NCI-H510A treated with DMSO at 0.1 percent for 48 hours (cell line): ENCODE measurements at places on chromosomes 5 and 9.
A peak's percentile ranks its signal among the peaks of the same experiment; 100 is the strongest.

- no peak for DNase-seq
Observed at GRCh38 chr5:179199246-179199645, 139.1 kb downstream of the ZNF354C start.

GRCh38 chr5:69238760-69239251 is 4.1 kb downstream of the CDK7 start:
- no peak for DNase-seq

DNA sequence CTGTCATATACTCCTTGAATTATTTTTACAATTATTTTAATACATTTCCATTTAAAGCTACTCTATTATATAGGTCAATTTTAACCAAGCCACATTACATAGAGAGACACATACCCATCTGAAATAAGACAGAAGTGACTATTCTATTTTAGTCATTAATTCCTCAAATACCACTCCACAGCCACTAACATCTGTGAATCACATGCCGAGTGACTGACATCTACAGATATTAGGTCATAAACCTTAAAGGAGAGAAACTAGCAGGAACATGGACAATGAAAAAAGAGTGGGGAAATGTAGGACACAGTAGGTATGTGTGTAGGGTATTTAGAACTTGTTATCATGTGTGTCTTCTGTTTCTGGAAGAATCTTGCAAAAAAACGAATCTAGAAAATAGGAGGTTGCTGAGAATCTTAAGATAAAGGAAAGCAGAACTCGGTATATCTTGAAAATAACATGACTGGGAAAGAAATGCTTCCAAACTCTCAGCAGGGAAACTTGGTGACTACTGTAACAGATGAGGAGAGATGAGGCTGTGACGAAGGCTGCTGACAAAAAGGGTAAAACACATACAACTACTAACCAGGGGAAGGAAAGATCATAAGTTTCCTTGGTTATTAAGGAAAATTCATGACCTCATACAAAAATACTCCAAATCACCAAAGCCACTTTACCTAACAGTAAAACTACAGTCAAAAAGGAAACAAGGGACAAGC is 84.6 kb downstream of the PLPP1 start:
- no peak for DNase-seq

DNA sequence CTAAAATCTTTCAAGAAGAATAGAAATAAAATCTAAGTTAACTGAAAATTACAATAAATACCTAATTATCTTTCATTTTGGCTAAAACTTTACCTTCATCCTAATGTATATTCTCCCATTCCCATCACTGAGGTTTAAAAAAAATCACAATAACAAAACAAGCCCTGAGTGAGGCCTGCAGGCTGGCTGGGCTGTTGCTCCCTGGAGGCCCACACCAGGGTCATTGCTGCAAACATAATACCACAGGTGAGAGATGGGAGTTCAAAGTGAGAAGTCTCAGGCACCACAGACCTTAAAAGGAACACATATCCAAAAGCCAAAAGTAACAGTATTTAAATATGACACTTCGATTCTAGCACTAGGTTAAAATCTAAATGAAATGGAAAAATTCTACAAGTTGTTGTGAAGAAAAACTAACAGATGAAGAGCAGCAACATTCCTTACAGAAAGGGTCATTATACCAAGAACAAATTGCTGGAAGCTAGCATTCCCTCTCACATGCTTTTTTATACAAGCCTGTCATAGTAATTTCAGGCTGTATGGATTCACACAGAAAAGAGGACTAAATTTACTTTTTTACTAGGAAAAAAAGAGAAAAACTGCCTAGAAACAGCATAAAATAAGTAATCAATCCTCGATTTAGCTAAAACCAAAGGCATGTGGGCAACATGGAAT is 57.8 kb downstream of the AUH start:
- DNase-seq: no peak

DNA sequence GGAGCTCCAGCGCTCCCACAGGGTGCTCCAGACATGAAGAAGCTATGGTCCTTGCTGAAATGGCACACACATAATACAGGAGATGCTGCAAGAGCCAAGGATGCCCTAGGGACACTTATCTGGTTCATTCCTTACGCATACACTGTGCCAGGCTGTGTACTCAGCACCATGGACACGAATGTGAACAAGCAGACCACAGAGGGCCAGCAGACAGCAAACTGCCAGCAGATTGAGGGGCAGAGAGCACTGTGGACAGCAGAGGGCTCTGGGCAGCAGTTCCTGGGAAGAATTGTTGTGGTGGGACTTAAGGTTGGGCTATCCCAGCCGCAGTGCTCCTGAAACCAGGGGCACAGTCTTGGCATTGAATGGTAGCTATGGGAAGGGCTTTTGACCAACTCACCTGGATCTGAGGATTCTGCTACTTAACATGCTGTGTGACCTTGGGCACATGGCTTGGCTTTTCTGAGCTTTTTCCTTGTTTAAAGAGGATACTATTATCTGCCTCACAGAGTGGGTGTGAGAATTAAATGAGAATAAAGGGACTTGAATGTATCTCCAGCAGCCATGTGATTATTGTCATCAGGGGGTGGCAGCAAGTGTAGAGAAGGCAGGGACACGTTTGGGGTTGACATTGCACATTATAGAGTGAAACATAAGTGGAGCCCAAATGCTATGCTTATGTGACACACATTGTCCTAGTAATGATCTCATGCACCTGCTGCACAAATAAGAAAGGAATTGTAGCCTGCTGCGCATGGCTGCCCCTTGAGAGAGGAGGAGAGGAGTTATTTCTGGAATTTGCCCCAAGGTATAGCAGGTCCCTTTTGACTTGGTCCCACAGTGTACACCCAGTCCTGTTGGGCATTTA is 30.1 kb downstream of the PPARGC1B start:
- DNase-seq: peak; percentile 25

- peak; percentile 48 for DNase-seq
Observed at GRCh38 chr5:138032572-138033385, at the start of gene FAM13B. Gene FAM13B (minus strand): TSS chr5:138033079. CDS start chr5:138019111, 13,968 bp downstream.

DNA sequence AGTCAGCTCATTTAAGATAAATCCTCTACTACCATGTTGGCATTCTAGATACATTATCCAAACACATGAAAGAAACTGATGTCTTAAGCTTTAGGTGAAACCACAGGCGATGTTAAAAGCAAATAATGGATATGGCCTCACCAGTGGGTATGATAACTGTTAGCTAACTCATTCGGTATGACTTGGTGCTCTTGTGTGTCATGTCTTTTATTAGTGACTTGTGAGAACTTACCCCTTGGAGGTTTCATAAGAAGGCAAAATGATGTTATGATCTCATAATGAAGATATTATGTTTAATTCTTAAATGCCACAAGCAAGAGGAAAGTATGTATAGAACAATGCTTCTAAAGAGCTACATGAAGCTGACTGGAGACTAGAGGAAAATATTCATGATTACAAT is 1227.0 kb downstream of the EFNA5 start:
- no peak for DNase-seq

DNA sequence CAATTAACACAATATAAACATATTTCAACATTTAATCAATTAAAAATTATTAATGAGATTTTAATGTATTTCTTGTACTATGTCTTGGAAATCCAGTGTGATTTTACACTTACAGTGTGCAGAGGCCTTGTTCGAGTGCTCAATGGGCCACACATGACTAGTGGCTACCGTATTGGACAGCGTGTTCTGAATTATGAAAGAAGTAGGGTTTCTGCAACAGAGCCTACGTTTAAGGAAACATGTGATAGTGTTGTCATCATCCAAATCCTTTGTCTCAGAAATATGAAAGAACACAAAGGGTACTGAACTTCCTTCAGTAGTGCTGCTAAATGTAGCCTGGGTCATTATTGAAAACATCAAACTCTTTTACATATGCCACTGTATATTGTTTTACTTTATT is 29.5 kb downstream of the NPR3 start:
- no peak for DNase-seq

DNA sequence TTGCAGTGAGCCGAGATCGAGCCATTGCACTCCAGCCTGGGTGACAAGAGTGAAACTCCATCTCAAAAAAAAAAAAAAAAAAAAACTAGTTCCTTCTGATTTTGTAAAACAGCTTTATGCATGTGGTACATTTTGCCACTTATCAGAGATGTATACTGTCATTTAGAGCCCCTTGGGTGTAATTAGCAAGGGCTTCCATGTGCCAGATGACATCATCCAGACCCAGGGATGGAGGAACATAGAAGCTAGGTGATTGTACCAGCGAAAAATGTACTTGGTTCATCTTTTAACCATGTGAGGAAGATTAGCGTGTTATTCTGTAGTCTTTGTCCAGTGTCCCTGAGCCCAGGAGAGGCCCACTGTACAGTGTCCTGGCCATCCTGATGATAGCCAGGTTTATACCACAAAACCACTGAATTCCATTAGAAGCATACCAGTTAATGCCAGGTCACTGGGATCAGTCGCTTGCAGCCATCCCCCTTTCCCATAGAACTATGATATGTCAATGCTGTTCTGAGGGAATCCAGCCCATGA is 239.3 kb upstream of the SGCD start:
- DNase-seq: no peak

- DNase-seq: no peak
Observed at GRCh38 chr5:45410304-45410995, 285.7 kb downstream of the HCN1 start.

GRCh38 chr5:131536211-131536826 is 98.7 kb downstream of the RAPGEF6 start:
- peak; percentile 40 for DNase-seq

DNA sequence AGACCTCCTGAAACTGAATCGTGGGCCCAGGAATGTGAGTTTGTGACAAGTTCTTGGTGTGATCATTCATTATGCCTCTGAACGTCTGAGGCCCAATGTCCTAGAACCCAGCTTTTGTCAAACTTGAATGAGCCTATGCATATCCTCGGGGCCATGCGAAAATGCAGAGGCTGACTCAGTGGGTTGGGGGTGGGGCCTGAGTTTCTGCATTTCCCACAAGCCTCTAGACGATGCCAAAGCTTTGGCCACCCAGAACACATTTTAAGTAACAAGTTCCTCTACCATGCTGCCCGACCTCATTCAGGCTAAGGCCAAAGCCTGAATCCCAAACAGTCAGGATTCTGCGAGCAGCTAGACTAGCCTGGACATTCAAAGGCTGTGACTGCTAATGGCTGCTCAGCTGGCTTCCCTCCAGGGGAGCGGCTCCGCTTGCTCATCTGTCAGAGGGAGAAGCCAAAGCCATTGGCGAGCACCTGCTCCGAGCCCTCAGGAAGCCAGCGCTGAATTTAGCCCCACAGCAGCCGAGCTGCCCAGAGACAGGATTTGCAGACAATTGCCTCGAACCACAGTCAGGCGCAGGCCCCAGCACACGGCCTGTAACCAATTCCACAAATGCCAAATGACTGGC is 177.5 kb downstream of the ZDHHC21 start:
- no peak for DNase-seq

DNA sequence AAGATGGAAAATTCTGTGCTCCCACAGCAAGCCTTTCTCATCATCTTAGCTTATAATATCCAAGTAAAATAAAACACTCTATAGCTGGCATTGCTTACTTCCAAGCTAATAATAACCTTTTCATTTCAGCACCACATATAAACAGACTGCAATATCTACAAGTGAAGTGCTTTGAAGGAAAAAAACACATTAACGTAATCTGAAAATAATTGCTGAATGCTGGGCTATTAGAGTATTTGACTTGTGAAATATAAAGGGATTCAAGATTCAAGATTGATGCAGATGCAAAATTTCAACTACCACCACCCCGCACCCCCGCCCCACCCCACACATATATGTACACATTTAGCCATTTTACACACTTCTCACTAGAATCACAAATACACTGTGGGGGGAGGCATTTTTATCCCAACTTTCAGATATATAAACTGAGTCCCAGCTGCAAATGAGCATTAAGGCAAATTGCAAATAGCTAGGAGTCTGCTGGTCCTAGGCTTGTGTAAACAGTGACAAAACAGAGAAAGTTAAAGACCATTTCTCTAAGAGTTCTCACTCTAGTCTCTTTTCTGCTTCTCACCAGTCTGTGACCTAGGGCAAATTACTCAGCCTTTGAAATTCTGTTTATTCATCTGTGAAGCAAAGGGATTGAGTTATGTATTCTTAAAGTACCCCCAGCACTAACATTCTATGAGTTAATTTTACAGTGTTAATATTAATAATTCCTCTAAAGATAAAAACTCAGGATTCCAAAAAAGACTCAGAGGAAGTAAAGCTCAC is 489.4 kb downstream of the PRELID2 start:
- DNase-seq: no peak

GRCh38 chr5:63029891-63030290 is 451.3 kb downstream of the LRRC70 start:
- DNase-seq: no peak

DNA sequence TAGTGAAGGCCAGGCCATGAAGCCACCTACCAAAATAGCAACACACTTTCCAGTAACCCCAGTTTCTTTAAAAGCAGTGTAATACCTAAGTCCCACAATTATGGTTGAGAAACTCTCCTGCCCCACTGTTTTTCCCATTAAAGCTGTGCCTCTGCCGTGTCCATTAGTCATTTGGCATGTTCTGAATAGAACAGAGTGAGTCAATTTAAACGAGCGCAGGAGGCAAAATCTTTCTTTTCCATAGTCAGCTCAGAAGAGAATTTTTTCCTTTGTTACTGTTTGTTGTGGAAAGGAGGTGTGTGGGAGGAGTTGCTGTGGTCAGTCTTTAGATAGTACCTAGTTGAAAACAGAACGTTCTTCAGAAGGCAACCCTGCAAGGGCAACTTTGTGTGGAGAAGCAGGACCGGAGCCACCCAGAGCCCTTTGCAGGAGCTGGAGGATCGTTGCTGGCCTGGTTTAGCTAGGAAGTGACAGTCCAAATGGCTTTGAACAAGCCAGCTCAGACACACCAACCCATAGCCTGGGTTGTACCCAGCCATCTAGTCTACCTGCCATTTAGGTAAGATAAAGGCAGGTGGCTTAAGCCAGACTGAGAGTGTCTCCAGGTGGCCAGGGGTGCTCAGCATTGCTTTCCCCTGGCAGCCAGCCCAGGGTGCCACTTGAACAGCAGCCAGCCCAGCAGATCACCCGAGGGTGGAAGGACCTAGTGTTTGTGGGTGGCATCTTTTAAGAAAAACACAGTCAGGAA is 30.4 kb downstream of the GADD45G start:
- DNase-seq: peak; percentile 79

GRCh38 chr5:32850817-32851496 is 139.8 kb downstream of the NPR3 start:
- no peak for DNase-seq
